ENCODE measurements at places on chromosomes 12 and 14.

- DNase-seq, result no peak
Observed at GRCh38 chr12:79557690-79558315, 133.0 kb downstream of the PAWR start.

DNA sequence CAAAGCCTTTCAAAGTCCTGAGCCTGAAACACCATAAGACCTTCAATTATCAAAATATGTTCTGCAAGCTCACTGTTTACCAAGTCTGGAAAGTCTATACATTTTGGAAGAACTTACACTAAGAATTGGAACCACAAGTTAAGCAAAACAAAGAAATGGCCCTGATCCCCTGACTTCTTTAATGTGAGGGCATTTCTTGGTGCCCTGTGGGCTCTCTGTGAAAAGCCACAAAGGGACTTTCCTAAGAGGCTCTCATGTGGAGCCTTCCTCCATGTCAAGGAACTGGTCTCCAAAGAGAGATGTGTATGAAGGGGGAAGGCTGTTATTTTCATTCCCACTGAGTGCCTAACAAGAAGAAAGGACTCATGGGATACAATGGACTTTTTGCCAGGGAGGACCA, 13.5 kb upstream of the MYH6 start:
- no peak for DNase-seq

DNA sequence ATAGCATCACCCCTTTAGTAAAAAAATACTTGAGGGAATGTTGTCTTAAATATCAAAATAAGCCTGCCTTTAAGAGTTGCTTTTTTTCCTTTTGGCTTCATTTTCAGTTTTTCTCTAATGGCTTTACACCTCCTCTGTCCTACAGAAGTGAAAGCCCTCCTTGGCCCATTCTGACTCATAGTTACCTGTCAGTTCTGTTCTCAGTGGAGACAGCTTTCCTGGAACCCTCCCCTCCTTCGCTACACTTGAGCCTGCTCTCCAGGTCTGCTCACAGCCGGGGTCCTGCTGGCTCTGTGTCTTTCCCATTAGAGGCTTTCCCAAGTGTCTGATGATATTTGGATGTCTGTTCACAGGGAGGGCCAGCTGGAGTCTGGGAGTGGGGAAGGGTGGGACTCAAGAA, 84.0 kb downstream of the PELI2 start:
- DNase-seq, result no peak

GRCh38 chr12:51005671-51006070, 20.5 kb downstream of the SLC11A2 start:
- DNase-seq, result no peak

- DNase-seq, result no peak
Observed at GRCh38 chr14:55336162-55336561, 64.9 kb downstream of the FBXO34 start.

DNA sequence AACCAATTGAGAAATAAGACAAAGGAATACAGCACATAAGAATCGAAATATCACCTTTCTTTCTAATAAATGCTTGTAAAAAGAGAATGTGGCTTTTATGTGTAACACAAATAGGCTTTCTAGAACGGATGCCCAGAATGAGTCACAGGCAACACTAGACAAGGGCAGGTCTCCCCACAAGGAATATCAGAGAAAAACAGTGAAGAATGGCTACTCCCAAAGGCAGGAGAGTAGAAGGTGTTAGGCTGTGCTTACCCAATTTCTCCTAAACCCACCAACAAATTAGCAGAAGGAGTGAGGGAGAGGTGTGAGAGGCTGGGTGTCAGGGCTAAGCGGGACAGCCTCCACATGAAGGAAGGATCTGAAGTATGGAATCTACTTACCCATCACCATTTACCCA, 55.2 kb downstream of the GALNT4 start:
- peak; percentile 27 for DNase-seq
